Activated CD4-positive, alpha-beta T cell treated with anti-CD3 and anti-CD28 coated beads for 1 hour (primary cell): ENCODE measurements at places on chromosomes 2 and 18.

GRCh38 chr2:216643986-216644659 lies 10.9 kb downstream of the IGFBP2 start:
- DNase-seq, result no peak

- no peak for DNase-seq
Measured at GRCh38 chr2:3130889-3131635, 246.6 kb downstream of the EIPR1 start.

- no peak for DNase-seq
Measured at GRCh38 chr2:8999102-8999446, 4.4 kb downstream of the MBOAT2 start.

GRCh38 chr18:6714010-6714409 lies 15.5 kb upstream of the ARHGAP28 start:
- DNase-seq, result no peak

GRCh38 chr2:31275976-31276375 lies 42.0 kb downstream of the EHD3 start:
- DNase-seq, result no peak

DNA sequence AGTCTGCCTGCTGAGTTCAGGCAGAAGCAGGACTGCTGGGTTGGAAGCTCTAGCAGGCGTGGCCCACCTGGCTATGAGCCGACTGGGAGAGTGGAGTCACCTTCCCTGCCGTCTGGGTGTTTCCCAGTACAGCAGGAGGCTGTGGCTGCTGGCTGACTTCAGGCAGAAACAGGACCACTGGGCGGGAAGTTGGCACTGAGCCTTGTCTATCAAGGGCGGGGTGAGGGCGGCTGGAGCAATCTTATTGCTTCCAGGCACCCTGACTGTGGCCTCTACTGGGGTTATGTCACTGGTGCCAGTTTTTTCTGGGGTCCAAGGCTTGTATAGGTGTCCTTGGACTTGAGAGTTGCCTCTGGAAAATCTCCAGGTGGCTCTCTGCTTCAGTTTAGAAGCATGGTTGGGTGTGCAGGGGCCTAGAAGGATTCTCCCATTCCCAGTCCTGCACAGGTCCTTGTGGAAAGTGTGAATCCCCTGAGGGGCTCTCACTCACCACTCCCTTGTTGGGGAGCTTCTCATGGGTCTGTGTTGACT lies 30.5 kb downstream of the LTBP1 start:
- DNase-seq, result no peak

DNA sequence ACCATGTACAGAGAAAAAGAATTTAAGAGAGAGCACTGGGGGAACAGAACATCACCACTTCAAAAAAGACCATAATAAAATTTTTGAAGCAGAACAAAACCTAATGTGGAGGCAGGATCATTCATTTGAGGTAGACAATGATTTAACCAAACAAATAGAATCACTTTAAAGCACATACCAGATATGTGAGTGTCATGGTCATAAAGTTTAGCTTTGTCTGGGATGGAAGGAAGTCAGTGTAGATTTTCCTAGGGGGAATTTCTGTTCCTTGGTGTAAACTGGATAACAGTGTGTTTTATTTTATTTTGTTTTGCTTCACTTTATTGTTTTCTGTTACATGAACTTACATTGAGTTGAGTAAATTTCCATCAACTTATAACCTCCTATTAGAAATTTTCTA lies 120.8 kb downstream of the CRIM1 start:
- DNase-seq, result no peak

- no peak for DNase-seq
Measured at GRCh38 chr2:216545359-216545758, 46.7 kb downstream of the RPL37A start.

GRCh38 chr2:13034861-13035260 lies 318.1 kb downstream of the TRIB2 start:
- no peak for DNase-seq

- DNase-seq, result no peak
Measured at GRCh38 chr18:32252141-32252860, 62.5 kb downstream of the MEP1B start.

DNA sequence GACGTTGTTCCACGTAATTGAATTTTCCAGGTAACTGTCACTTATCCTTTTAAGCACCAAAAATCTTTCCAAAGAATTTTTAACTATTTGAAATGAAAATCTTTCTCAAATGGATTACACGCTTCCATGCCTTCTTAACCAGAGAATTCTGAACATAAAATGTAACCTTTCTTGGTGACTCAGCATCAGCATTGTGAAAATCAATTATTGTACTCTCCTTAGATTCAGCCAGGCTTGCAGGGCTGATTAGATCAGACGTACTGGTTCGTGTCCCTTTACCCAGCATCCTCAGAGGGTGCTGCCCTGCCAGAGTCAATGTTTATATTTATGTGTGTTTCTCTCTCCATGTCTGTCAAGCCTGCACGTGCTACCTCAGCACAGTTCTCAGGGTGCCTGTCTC lies 623.9 kb downstream of the CNTNAP5 start:
- DNase-seq, result no peak
